Left forelimb (tissue), 1 donor: ENCODE measurements at places on chromosomes 6 and 20.

DNA sequence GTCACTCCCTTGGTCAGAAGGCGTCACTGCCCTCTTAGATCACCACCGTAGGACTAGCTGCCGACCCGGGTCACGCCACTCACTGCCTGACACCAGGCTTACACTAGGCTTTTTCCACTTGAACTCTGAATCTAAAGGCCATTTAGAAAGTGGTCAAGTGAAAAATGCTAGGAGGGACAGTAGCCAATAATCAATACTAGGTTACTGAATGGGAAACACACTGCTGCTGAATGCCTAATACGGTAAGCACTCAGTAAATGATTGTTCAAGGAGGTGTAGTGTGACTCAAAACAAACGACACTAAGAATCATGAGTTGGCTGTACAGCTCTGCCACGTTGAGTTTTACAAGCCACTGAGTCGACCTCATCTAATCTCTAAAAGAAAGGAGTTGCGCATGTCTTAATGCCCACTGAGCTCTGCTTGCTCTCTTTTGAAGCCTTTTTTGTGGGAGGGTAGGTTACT, 760 bp upstream of the IBTK start:
- DNase-seq = no peak

- DNase-seq = no peak
Measured at GRCh38 chr20:54197621-54198604, 10.0 kb upstream of the PFDN4 start.

GRCh38 chr6:72699159-72699558, 77.3 kb downstream of the KCNQ5 start:
- no peak for DNase-seq

DNA sequence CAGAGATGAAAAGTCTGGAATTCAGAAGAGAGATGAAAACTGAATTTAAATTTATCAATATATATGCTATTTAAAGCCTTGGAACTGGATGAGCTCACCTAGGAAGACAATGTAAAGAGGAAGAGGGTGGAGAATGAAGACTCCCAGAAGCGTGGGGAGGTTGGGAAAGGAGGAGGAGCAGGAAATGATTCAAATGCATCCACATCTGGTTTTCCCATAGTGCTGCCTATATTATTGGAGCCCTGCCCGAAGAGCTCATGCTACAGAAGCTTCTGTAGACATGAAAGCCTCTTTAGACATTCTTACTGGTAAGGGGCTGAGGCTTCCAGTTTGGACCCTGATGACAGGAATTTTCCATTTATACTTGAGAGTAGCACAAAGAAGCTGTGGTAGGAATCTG, 19.2 kb downstream of the PDE7B start:
- no peak for DNase-seq

DNA sequence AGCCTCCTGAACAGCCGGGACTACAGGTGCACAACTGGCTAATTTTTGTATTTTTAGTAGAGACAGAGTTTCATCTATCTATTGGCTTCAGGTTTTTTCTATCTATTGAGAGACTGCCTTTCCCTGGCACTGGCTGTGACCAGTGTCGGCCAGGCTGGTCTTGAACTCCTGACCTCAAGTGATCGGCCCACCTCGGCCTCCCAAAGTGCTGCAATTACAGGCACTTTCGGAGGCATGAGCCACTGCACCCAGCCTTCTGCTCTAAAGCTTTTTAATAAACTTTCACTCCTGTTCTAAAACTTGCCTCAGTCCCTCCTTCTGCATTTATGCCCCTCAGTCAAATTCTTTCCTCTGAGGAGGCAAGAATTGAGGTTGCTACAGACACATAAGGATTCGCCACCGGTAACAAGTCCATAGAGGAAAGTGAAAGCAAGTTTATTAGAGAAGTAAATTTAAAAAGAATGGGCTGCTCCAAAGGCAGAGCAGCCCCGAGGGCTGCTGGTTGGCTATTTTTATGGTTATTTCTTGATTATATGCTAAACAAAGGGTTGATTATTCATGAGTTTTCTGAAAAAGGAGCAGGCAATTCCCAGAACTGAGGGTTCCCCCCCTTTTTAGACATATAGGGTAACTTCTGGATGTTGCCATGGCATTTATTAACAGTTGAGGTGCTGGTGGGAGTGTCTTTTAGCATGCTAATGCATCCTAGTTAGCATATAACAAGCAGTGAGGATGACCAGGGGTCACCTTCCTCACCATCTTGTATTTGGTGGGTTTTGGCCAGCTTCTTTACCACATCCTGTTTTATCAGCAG, 44.8 kb upstream of the RNGTT start:
- no peak for DNase-seq

GRCh38 chr20:32991383-32991782, 12.8 kb downstream of the SUN5 start:
- DNase-seq = no peak

GRCh38 chr6:157511682-157512381, 130.8 kb downstream of the ZDHHC14 start:
- no peak for DNase-seq

DNA sequence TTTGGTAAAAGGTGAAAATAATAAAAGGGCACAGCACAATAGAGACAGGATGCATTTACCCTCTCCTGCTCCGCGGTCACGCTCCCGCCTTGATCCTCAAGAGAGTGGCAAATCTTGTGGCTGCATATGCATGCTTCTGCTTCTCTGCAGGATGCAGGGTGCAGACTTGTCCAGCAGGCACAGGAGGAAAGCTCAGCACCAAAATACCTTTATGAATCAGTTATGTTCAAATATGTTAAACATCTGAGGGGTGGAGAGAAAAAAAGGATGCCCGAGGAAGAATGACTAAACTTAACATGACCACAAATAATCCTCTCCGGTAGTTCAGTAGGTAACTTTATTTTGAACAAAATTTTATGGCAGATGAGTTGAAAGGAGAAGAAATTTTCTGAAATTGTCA, 366.1 kb upstream of the SOX4 start:
- no peak for DNase-seq

DNA sequence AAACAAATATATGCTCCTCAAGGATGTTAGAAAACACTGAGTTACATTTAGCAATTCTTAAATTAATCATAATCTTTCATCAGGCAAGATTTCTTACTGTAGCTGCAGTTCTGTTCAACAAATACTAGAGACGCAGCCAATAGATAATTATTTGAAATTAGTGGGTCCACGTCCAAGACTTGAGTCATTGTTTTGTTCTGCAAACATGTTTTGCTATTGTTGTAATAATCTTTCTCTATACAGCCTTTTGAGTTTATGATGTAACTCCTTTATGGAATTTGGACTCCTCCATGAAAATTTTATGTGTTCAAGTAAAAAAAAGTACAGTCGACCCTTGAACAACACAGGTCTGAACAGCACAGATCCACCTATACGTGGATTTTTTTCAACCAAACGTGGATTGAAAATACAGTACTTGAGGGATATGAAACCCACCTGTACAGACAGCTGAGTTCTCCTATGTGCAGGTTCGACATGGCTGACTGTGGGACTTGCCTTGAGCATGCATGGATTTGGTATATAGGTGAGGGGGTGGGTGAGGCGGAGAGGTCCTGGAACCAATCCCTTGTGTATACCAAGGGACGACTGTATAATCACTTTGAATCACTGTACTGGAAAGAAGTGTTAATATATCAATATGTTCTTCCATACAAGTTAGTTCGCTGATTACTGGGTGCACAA, 41.3 kb upstream of the SLC22A16 start:
- DNase-seq = no peak

DNA sequence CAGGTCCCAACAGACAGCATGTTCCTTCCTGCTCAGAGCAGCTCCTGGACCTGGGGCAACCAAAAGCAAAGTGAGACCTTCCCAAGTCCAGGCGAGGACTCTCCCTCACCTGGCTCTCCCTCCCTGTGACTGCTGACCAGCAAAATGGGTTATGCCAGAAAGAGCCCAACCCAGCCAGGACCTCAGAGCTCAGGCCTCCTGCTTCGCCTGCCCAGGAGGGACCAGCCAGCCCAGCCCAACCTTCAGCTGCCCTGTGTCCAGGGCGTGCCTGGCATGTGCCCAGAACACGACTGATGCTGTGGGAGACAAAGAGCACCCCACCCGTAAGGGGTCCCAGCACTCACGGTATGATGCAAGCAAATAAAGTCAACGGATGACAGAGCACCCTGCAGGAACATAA, 74.0 kb upstream of the CST7 start:
- no peak for DNase-seq

DNA sequence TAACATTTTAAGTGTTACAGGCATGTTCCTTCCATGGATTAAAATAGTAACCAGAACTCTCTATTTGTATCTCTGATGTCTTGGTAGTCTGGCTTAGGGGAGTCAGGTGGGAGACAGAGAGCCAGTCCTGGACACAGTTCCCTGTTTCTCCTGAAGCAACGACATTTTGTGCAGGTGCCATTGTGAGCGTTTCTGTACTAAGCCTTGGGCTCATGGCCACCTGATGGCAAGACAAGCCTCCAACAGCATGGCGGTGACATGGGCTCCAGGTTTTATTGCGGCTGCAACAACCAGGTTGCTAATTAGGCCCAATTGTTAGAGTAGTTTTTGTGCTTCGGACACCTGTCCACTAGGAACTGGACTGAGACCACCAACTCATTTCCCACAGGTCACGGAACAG, 105.3 kb downstream of the PRDM13 start:
- DNase-seq = no peak

GRCh38 chr20:34037121-34037520, 43.4 kb downstream of the RALY start:
- DNase-seq = no peak

DNA sequence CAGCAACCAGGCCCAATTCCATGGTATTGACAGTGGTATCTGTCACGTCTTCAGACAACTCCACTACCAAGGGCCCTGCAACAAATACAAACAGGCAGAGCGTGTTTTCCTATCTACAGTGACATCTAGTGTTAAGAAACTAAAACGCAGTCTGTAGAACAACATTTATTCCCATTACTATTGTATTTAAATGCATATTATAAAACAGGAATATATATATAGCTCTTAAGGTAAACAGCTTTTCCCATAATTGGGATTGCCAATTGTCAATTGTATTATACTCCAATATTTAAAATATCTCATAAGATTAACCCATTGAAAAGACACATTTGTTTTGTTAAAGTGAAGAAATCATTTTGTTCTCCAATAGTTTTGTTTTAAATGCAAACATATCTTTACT, 97.2 kb downstream of the KIF16B start:
- DNase-seq = no peak

DNA sequence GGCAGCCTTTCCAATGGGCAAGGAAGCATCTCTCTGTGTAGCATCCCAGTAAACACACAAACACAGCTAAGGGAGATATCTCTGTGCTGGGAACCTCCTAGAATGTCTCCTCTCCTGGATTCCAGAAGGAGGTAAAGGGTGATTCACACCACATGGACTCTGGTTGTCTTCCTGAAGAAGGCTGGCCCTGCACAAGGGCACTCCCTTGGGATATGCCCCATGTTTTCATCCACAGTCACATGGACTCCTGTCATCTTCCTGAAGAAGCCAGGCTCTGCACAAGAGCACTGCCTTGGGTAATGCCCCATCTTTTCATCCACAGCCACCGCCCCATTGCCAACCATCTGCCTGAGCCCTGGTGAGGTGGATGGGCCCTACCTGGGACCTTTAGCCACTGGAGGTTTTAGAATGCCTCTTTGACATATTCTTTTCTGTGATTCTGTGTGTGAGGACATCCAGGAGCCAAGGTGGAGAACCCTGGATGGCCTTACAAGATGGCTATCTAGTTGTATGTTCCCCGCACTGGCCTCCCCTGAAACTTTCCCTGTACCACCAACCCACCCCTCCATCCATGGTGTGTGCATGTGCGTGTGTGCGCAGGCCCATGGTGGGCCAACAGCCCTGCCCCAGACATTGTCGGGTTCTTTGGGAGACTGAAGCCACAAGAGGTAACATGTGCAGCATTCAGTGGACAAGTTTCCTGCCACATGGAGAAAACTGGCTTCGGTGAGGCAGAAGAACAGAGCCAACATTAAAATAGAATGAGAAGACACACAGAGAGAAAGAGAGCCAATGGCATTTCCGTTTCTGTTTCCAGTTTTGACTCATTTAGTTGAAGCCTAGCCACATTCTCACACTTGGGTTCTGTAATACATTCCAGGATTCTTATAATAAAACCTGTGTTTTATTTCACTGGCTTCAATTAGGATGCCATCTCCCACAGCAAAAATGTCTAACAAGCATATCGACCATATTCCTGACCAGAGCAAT, 110.2 kb upstream of the CST7 start:
- no peak for DNase-seq

GRCh38 chr6:131945971-131946370, 5.2 kb downstream of the CCN2 start:
- DNase-seq = no peak

- DNase-seq = no peak
Measured at GRCh38 chr6:82015043-82015442, 232.5 kb downstream of the IBTK start.

GRCh38 chr6:128242765-128243403, 277.5 kb downstream of the PTPRK start:
- no peak for DNase-seq

DNA sequence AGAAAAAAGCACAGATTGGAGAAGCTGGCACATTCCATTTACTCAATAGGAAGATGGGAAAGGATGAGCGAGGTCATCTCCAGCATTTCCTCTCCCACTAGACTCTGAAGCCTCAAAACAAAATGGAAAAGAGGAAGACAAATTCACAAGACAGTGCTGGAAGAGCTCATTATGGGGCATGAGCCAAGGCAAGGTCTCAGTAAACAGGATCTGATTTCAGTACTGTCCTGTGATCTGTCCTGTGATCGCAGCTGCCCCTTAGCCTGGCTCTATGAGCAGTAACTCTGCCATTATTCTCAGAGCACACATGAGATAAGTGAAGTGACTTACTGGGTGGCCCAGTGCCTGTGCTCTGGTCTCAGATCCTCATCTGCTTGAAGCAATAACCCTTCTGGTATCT, 68.1 kb upstream of the SLC4A11 start:
- no peak for DNase-seq

- no peak for DNase-seq
Measured at GRCh38 chr6:41575598-41575997, 29.4 kb downstream of the FOXP4 start.

- no peak for DNase-seq
Measured at GRCh38 chr6:115765966-115766365, 294.7 kb downstream of the FRK start.

GRCh38 chr20:17859616-17860232, 108.9 kb downstream of the SNX5 start:
- no peak for DNase-seq

DNA sequence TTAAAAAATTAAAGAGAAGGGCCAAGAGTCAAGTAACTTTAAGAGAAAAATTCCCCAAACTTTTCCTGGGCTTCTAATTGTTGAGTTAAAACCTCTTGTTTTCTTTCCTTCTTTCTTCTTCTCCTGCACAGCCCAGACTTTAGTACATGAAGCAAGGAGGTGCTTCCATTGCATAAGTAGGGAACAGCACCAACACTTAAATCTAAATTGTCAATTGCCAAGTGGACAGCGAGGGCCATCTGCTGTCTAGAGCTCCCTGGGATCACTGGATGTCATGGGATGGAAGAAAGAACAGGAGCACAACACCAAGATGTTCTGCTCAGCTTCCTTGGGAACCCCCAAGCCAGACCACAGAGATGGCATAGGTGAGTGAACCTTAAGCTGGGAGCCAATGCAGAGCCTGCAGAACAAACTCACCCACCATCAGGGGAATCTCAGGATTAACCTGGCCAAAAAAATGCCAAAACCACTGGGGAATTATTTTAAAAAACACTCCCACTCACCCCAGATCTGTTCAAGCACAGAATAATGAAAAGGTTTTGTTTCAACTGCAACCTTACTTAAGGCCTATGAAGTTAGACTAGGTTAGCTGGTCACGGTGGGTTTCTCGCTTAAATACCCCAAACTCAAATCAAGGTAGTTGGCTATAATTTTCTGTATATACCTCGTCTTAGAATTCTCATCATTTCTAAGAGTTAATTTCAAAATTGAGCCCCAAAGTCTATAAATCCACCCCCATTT, 67.8 kb downstream of the TNFRSF21 start:
- no peak for DNase-seq

GRCh38 chr20:62291251-62292066, 11.3 kb upstream of the ADRM1 start:
- DNase-seq = no peak
